ENCODE measurements at places on chromosomes 4 and X.

- DNase-seq, result no peak
These were observed 521.6 kb downstream of the CCSER1 start for GRCh38 chr4:90648791-90649190.

GRCh38 chrX:70444946-70445656, 466 bp downstream of the DLG3 start:
- DNase-seq, result no peak

- no peak for DNase-seq
These were observed 1.0 kb downstream of the GPR50 start for GRCh38 chrX:151177141-151178027.

GRCh38 chr4:123163501-123163900, 233.1 kb upstream of the SPRY1 start:
- no peak for DNase-seq

DNA sequence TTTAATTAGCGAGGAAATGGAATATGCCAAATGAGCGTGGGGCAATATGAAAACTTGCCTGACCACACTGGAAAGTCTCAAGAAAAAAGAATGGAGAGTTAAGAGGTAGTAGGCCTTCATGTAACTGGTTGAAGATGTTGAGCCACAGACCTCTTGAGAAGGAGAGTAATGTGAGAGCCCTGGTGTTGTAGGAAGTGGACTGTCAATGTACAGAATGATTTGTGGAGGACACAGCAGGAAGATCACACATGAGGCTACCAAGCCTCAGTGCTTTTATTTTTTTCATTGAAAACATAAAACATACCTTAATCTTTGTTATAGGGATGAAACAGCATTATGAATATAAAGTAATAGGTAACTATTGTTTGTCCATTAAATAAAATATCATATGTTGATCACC, 331.6 kb downstream of the UNC5C start:
- DNase-seq, result no peak

- no peak for DNase-seq
These were observed 166.4 kb upstream of the NPY2R start for GRCh38 chr4:155042014-155042413.

DNA sequence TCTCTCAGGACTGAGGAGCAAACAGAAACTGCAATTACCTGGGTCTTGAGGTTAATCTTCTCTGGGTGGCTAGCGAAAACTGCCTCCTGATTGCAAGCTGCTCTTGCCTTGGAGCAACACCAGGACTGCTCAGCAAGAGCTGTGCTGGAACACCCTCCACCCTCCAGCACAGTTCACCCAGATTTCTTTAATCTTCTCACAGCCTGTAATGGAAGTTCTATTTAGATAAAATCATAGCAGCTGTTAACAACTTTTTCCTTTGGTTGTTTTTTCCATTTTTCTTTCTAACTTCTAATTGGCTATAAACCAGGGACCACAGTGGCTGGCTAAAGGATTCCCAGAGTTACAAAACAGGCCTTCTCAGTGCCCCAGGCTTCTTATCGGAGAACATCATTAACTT, 36.3 kb downstream of the OPHN1 start:
- no peak for DNase-seq
